ENCODE measurements at places on chromosomes 11 and 22.

GRCh38 chr11:14317659-14318325, 41.2 kb downstream of the RRAS2 start:
- DNase-seq, result no peak

- no peak for DNase-seq
These were observed at the start of gene OR56A5 for GRCh38 chr11:5968394-5968793. TSS of gene OR56A5 (minus strand) at chr11:5968494. CDS start at chr11:5968494, 0 bp downstream.

DNA sequence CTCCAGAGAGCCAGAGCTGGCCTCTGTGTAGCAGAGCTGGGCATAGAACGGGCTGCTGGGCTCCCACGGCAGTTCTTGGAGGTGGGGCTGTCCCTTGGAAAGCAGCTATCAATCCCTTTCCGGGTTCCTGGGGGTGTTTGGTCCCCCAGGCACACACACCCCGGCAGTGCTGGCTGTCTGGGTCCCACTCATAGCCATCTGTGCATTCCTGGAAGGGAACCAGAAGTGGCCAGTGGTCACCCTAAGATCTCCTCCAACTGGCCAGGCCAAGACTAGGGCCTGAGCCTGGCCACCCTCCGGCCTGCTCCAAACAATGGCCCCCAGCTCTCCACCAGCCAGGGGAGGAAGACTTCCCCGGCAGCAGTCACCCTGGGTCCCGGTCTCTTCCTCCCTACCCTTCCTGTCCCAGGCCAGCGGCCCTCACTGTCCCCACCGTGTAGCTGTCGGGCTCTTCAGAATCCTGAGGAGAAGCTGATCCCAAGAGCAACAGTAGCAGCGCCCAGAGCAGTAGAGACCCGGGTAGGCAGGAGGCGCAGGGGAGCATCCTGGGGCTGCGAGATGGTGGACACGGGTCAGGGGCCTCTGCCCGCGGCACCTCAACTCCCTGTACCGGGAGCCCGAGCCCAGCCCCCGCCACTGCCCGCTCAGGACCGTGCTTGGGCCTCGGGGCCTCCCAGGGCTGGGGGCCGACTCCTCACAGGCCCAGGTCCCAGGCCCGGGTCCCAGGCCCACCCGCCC, 620 bp downstream of the EFEMP2 start:
- DNase-seq, result no peak

DNA sequence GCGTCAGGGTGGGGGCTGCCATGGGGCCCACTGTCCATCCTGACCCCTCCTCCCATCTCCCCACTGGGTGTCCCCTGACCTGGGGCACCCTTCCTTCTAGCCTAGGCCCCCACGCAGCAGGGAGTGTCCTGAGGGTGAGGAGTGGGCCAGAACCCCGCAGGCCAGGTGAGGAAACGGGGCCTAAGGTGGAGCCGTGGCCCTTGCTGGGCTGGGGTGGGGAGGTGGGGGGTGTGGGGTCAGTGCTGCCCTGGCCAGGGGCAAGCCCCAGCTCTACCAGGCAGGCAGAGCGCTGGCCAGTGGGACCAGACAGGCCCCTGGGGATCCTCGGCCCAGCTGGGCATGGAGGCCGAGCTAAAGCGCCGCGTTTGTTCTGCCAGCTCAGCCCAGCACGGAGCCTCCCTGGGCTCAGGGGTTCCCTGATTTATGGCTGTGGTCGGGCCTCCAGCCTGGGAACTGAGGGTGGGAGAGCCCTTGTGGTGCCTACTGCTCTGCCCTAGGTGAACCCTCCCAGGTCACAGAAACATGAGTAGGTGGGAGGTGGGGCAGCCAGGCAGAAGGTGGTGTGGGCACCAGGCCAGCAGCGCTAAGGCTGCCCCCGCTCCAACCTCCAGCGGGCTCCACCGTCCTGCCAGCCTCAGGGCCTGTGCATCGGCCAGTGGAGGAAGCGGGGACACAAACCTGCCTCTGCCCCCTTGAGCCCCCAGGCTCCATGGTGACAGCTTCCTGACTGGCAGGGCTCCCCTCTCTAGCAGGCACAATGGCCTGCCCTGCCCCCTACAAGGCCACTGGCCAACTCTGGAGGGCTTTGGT, 22.4 kb downstream of the TRMU start:
- no peak for DNase-seq

GRCh38 chr11:63901660-63902059, 15.3 kb downstream of the RCOR2 start:
- no peak for DNase-seq

DNA sequence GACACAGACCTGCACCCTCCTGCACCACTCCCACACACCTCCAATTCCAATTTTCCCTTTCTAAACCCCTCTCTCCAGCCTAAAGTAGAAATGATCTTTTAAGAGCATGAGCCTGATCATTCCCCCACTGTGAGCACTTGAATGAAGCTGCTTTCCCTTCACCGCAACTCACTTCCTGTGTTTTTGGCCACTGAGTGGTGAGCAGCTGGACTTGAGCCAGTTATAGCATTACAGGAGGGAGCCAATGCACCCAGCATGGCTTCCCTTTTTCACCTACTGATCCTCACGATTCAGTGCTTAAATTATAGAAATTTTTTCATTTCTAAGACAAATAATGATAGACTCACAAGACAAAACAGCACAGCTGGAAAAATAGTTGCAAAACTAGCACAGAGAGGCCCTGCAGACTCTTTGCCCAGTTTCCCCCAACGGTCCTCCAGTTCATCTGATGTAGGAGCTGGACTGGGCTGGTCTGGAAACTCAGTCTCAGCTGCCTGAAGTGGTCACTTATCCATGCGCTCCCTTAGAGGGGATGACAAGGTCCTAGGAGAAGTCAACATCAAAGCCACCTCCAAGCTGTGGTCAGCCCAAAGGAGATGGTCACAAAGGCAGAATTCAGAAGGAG, 9.7 kb upstream of the APOL4 start:
- peak; percentile 54 for DNase-seq

GRCh38 chr11:9716275-9717039, 52.6 kb downstream of the SWAP70 start:
- peak; percentile 91 for DNase-seq

GRCh38 chr11:79937676-79938334, 497.0 kb upstream of the TENM4 start:
- no peak for DNase-seq

GRCh38 chr22:37968452-37969251, 15.2 kb downstream of the POLR2F start:
- DNase-seq, result no peak

GRCh38 chr11:130208241-130209127, 48.9 kb downstream of the ST14 start:
- no peak for DNase-seq

GRCh38 chr11:64306876-64307622, 1.7 kb downstream of the ESRRA start:
- no peak for DNase-seq

GRCh38 chr11:117593065-117593464, 204.0 kb downstream of the DSCAML1 start:
- no peak for DNase-seq

- no peak for DNase-seq
These were observed 816.3 kb downstream of the BRD1 start for GRCh38 chr22:49011379-49011768.

DNA sequence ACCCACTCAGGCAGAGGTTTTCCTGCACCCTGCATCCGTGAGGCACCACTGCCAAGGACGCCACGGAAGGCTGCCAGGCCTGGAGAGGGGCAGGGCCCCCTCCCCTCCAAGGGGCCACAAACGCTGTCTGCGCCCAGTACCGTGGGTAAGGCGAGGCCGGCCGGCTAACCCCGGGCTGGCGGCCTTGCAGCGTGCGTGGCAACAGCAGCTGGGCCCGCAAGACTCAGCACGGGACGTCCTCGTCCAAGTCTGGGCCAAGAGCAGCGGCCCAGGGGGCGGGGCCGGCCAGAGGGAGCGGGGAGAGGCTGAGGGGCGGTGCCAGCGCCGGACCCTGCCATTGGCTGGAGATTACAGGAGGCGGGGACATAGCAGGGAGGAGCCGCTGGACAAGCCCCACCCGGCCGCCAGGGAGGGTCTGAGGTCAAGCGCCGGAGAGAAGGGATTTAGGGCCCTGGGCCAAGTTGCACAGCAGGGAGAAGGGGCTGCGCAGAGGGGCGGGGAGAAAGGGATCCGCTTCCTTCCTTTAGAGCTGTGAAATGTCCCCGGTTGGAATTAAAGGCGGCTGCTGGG, 16.0 kb downstream of the SLC43A1 start:
- no peak for DNase-seq

GRCh38 chr22:46076651-46077339, 73.5 kb upstream of the PPARA start:
- DNase-seq, result no peak

GRCh38 chr22:23200898-23201297, 20.6 kb downstream of the BCR start:
- DNase-seq, result no peak

DNA sequence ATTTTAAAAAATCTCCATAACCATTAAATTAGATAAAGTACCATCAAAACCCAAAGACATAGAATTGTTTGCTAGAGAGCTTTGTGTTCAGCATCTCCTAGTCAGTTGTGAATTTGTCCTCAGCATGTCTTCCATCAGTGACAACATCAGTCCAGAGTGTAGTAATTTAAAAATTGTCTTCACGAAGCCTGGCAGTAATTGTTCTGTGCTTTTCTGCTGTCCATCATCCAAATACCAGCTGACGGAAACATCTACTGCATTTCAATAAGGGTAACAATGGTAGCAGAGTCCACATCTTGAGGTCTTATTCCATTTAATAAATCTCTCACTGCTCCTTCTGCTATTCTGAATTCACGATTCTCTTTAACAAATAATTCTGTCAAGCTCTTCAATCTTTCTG, 121.5 kb downstream of the ATXN10 start:
- no peak for DNase-seq

DNA sequence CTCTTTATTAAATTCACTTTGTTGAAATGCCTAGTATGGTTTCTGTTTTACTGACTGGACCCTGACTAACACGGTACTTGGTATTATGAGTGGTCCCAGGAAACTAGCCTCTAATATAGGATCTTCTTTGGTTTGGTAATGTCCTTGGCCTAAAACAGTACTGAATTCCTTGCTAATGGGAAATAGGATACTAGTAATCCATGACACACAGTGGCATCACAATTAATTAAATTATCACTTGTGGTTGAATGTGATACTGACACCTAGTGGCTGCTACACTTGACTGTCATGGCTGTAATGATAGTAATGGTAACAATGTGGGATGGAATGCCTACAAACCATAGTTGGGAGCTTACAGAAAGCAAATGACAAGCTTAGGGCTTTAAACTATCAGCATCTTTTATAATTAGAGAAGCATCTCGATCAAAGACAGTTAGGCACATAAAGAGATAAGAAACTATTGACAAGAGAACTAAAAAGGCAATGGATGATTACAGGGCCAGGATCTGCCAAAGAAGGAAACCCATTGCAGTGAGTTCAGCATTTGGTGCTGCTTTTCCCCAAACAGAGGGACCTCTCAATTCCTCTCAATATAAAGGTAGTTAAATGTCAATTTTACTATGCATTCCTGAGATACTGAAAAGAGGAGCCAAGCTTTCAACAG, 8.6 kb downstream of the DNHD1 start:
- DNase-seq, result no peak

GRCh38 chr22:41826430-41827383, 6.2 kb upstream of the SREBF2 start:
- no peak for DNase-seq

DNA sequence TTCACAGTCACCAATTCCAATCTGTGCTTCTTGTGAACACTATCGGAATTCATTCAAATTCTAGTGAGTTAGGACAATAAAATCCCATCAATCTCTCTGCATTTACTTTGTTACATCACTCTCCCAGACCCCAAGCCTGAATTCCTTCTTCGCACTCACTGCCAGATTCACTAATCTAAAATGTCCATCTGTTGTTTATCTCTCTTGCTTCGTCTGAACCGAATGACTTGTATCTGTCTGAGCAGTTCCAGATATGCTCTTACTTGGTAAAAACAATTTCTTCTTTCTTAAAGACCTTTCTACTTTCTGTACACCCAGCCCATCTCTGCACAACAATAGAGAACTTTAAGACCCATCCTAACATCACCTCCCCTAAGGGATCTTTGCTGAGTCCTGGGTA, 7.0 kb downstream of the MMP10 start:
- no peak for DNase-seq

DNA sequence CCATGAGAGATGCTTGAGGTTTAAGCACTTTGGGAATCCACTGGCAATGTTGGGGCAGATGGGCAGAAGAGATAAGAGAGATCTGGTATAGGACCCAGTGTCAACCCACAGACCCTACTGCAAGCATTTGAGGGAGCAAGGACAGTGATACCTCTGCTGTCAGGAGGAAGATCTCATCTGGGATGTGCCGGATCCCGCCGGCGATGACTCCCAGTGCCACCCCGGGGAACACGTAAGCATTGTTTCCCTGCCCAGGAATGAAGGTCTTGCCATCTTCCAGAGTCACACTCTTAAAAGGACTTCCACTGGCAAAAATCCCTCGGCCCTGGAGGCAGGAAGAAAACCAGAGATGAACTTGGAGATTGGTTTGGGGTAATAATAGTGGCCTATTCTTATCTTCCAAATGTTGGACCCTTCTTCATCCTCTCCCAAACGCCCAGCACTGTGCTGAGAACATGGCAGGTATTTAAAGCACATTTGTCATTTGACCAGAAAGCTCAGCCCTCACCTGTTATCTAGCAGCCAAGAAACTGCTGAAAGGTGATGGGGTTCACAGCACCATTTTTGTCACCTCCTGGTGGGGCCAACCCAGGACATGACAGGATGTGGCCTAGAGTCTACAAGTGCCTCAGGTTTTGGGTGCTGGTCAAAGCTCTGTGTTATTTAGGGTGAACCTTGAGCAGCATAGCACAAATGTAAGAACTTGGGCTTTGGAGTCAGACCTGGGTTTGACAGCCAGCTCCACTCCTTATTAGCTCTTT, 71.7 kb downstream of the CCDC81 start:
- no peak for DNase-seq

DNA sequence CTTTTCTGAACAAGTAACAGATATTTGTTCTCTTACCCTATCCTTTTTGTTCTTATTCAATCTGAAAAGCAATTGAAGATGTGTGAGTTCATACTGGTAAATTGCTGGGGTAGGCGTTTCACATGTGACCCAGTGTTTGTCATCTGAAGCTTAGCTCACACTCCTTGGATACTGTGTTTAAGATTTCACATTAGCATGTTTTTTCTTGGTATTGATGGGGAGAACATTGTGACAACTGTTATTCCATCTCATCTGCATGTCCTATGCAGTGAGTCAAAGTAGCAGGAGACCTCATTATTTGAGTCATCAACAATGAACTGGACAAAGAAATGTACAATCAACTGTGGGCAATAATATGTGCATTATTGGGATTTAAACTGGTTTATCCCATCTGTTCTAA, 691.6 kb upstream of the ANO5 start:
- DNase-seq, result no peak

GRCh38 chr11:2311353-2312133, 9.7 kb downstream of the TSPAN32 start:
- no peak for DNase-seq

DNA sequence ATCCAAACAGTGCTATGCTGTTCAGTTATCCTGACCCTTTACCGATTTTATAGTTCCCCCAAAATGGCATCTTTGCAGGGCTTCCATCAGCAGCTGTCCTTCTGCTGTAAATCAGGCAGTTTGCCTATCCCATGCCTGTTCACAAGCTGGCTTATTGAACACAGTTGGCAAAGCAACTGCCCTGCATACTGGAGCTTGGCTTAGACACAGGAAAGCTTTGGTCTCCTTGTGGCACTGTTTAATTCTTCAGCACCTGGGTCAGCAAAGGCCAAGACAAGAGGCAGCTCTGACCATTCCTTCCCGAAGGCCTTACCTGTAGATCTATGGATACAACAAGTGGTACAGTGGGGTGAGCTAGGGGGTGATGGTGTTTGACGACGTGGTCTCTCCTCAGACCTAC, 32.2 kb downstream of the TSPAN18 start:
- no peak for DNase-seq

Measured in GDM1 (cell line).